ENCODE measurements at places on chromosomes 11 and 22.
A peak's percentile ranks its signal among the peaks of the same experiment; 100 is the strongest.

- no peak for DNase-seq
Measured at GRCh38 chr11:99368583-99368982, 347.8 kb downstream of the CNTN5 start.

DNA sequence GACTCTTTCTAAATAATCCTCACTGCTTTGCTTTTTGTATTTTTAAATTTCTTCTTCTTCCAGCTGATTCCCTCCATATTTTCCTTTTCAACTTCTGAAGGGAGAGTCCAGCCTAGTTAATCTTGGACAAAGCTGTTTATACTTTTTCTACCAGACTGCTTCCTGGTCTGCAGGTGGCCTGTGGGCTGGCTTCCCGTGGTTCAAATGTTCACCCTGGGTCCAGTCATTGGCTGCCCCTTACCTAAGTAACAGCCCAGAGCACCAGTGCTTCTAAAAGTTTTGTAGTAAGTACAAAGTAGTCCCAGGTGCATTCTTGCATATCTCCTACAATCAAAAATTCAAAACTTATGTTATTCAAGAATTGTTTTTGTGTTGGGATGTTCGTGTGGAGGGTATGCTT is 19.1 kb downstream of the ZNF143 start:
- DNase-seq, result no peak

- DNase-seq, result no peak
Measured at GRCh38 chr11:33557201-33557600, 143.4 kb downstream of the C11orf91 start.

DNA sequence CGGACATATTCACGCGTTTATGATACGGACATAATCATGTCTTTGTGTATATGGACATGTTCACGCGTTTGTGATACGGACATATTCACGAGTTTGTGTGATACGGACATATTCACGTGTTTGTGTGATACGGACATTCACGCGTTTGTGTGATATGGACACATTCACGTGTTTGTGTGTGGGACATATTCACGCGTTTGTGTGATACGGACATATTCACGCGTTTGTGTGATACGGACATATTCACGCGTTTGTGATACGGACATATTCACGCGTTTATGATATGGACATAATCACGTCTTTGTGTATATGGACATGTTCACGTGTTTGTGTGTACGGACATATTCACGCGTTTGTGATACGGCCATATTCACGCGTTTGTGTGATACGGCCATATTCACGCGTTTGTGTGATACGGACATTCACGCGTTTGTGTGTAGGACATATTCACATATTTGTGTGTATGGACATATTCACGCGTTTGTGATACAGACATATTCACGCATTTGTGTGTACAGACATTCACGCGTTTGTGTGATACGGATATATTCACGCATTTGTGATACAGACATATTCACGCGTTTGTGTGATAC is 24.9 kb downstream of the PTDSS2 start:
- DNase-seq, result no peak

DNA sequence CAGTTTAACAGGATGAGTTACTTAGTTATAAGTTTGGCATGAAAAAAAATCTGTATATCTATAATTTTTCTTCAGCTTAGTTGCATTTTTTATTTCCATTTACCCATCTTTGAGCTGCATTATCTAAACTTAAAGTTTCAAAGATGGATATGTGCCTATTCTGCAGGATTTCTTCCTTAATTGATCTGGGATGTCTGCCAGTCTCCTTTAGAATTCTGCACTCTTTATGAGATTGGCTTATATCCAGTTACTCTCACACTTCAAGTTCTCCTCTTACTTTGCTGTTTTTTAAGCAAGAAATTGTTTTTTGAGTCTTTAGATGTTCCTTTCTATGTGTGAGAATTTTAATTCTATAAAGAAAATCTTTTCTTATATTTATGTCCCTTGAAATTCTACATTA is 5.1 kb upstream of the PDGFD start:
- no peak for DNase-seq

DNA sequence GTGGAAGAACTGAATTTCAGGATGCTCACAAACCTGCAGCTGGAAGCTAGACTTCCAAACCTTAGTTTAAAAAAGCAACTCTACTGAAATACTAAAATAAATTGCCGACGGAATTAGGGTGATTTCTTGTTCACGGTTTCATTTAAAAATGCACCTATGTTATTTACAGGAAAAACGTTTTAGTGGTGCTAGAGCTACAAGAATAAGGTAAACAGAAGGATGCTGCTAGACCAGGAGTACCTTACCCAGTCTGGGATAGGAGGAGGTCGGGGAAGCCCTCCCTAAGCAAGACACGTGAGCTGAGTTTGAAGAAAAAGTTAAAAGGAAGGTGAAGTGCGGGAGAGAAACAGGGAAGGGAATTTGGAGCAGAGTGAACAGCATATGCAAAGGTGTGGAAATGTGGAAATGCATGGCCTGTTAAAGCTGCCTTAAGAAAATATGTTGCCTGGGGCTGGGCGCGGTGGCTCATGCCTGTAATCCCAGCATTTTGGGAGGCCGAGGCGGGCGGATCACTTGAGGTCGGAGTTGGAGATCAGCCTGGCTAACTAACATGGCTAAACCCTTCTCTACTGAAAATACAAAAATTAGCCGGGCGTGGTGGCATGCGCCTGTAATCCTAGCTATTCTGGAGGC is 1.4 kb upstream of the FTH1 start:
- no peak for DNase-seq

DNA sequence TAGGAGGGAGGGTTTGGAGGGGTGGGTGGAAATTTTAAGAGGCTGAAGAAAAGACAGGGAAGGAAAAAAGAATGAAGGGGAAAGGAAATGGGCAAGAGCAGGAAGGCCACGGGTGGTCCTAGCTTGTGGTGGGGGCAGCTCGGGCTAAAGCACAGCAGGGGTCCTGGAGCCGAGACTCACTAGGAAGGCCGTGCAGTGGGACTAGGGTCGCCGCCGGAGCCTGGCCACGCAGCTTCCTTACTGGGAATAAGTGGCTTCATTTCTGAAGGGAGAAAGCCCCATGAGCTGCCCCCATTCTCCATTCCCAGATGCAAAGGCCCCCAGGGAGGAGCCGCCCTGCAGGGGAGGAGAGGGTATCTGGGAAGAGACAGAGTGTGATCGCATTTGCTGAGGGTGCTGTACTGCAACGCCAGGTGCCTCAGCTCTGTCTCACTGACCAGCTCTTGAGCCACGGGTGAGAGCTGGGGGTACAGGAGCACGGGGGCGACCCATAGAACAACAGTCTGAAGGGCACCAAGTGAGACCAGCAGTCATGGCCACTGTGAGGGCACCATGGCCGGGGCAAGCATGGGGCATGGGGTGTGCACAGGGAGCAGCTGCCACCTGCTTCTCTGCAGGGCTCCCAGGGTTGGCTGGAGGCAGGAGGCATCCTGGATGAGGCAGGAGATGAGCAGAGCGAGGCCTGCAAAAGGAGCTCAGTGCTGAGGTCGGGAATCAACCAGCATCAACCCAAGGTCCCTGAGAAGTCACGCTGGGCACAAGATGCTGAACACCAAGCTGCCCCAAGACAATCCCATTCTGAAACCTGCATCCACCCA is 11.6 kb downstream of the TOP3B start:
- no peak for DNase-seq

- DNase-seq, result peak; percentile 22
Measured at GRCh38 chr22:19837915-19838314, 16.8 kb downstream of the GNB1L start.

- peak; percentile 85 for DNase-seq
Measured at GRCh38 chr11:441418-442274, at the start of gene ANO9. ANO9 (minus strand) TSS chr11:442011; CDS start chr11:441926, 85 bp downstream.

DNA sequence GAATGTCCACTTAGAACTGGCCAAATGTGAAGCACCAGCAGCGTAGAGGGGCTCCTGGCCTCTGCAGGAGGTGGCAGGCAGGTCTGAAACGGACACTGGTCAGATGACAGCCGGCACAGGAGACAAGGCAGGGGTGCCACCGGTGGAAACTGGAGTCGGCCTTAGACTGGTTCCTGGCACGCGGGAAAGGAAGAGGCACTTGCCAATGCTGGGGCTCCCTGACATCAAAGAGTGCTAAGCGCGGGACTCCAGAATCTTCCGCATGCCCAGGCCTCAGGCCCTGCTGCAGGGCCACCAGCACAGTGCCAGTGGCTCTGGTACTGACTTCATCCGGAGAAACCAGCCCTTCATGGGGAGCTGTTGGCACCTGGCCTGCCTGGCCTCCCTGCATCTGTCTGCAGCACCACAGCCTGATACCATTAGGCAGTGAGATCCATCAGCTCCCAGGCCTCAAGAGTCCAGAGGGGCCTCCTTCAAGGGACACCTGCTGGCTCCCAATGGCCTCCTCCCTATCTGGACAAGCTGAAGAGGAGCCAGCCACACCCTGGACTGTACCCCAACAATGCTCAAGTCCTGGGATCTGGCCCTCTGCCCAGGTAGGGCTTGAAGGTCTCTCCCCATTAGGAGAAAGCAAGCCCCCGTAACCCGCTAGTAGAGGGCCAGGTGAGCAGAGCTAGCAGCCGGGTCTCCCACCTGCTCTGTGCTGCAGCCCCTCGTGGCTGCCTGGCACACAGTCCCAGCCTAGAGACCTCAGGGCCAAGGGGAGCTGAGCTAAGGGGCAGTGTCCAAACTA is 29.7 kb upstream of the GNB1L start:
- DNase-seq, result peak; percentile 46
